ENCODE measurements at places on chromosomes 3 and 15.

DNA sequence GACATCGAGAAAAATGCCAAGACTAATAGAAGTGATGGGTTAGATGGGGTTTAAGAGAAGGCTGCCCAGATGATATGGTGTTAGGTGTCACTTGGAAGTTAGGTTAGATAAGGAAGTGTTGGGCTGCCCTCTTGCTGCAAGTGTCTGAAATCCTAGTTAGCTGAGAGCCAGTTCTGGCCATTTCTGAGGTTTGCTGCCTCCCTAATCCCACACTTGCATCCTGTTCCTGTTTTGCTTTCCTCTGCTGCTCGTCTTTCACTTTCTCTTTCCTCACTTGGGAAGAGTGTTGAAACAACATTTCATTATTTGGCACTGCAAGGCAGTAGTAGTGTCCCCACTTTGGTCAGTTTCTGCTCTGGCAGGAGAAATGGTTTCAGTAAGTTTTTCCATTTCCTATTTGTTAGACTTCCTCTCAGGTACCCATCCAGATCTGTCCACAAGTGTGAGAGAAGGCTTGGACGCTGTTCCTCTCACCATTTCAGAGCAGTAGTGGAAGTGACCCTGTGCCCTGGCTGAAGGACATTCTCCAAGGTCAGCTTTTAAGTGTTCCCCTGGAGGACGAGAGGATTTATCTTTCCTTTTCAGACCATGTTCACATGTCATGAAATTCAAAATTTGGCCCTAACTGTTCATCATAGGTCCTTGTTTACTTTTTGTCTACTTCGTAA is 93.3 kb downstream of the ADAMTSL3 start:
- peak; percentile 55 for DNase-seq

DNA sequence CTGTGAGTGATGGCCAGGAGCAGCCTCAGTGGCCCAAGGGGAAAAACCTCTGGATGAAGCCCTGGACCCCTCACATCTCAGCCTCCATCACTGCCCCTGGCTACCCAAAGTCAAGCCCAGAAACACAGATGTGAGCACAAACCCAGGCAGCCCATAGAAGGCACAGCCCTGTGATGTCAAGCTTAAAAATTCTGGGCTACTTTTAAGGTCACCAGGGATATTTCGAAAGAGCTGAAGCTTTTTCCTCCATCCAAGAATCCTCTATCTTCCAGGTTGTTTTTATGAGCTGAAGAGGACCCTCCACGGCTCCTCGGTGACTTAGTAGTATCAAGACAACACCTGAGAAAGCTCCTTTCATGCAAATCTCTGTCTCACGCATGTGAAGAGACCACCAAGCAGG is 11.5 kb downstream of the LIPC start:
- no peak for DNase-seq

DNA sequence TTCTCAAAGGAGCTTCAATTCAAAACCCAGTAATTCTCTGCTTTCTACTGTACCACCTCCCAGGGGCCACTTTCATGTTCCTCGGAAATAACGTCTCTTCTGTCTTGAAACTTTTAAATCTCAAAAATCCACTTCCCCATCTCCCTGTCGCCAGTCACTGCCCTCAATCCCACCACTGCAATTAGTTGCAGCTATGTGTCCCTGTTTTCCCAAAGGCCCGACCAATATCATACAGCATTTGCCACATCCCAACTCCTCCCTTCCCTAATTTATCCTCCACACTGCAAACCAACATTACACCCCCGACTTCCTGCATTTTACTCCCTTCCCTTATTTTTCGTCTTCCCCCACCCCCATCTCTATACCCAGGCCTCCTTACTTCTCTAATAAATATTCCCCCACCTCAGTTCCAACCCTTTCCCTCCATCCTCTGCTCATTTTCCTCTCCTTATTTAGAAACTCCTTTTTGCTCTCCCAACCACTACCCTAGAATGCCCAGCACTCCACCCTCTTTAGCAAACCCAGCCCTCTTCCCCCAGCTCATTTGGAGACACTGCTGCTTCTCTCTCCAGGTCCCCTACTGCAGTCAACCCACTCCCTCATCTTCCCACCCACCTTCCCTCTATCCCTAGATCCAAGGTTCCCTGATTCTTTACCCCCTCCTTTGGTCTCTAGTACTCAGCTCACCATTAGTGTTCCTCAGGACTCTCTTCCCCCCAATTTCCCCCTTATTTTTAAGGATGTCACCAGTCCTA is 1.1 kb downstream of the NPTN start:
- DNase-seq: peak; percentile 59

DNA sequence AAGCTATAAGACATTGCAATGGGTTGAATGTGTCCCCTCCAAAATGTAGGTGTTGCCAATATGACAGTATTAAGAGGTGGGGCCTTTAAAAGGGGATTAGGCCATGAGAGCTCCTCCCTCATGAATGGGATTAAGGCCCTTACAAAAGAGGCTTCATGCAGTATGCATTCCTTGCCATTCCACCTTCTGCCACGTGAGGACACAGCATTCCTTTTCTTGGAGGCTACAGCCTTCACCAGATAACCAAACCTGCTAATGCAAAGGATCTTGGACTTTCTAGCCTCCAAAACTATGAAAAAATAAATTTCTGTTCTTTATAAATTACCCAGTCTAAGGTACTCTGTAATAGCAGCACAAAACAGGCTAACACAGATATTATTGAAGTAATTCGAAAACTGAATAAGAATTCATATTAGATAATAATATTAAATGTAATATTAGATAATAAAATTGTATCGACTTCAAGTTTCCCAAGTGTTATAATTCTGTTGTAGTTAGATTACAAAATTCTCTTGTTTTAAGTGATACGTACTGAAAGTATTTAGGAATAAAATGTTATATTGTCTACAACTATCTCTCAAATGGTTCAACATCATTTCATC is 29.4 kb upstream of the ATP8B4 start:
- no peak for DNase-seq

DNA sequence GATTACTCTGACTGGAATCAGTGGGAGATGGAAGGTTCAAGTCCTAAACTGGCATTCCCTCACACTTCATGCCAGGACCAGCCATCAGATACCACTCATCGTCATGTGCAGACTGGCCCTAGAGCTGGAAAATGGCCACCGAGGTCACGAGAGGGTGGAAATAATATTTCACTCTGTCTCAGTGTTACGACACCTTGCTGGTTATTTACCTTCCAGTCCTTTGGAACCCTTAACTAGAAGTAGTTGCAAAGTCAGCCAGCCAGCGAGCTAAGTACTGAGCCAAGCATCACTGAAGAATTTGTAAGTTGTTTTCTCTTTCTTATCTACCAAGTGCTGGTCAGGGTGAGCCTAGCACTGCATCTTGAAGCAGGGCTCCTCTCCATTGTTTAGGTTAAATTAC is 309.9 kb upstream of the RASGRP1 start:
- no peak for DNase-seq

DNA sequence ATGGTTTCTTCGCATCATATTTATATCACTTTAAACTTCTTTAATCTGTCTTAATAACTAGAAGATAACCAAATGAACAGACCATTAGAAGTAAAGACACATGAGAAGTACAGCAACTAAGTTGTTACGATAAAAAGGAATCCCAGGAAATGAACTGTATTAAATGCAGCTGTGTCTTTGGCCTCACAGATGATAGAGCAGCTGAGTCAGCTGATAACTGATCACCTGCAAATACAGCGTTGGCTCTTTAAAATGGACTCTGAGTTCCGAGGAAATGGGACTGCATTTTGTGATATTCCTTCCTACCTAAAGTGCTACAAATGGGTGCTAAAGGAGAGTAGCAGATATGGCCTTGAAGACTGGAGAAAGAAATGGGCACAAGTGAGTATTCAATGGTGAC is 121.0 kb upstream of the C15orf61 start:
- no peak for DNase-seq

DNA sequence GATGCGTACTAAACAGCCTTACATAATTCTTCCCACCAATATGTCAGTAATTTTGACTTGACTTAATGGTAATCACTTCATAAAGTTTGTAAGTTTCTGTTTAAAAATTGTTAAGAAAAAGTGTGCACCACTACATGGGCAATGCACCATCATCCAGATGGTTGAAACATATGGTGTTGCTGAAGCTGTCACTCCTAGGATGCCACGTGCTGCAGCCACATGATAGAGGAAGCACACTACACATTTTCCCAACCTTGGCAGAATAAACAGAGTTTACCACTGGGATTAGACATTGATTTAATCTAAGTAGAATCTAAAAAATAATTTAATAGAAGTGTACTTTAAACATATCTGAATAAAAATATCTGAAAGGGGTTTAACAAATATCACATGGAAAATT is 1209.9 kb downstream of the NSUN3 start:
- peak; percentile 25 for DNase-seq

DNA sequence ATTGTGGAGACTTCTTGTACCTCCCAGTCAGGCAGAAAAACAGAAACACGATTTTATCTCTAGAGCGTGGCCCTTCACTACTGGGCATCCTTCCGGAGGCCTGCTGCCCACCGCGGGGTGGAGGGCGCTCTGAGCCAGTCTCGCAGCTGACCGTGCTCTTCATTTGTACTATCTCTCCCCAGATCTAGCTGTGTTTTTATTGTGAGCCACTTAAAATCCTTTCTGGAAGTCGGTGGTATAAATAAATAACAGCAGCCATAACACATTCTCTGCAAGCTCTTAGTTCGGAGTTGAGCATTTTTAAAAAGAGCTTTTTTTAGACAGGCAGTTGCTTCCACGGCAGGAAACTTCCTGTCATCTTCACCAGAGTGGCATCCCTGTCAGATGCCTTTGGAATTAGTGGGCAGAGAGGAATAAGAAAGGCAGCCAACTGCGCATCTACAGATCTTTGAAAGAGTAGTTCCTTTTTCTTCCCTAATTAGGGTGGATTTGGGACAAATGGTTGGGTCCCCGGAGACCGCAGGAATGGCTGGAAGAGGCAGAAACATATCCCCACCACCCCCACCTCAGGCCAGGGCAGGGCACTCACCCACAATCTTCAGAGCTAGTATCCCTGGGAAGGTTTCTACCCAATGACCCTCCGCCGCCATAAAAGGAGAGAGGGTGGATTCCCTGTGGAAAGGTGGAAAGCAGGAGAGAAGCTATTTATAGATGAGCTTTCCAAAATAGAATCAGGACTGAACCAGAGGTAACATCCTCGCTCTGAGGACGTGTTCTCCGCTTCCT is 91.1 kb downstream of the TOP2B start:
- DNase-seq: no peak

- DNase-seq: no peak
Measured at GRCh38 chr3:130897316-130897715, 3.4 kb downstream of the ATP2C1 start.

GRCh38 chr3:8595695-8596115 is 48.9 kb downstream of the SSUH2 start:
- DNase-seq: peak; percentile 78

- no peak for DNase-seq
Measured at GRCh38 chr3:155312781-155313180, 19.3 kb upstream of the STRIT1 start.

- no peak for DNase-seq
Measured at GRCh38 chr3:154040283-154040682, 80.9 kb upstream of the ARHGEF26 start.

DNA sequence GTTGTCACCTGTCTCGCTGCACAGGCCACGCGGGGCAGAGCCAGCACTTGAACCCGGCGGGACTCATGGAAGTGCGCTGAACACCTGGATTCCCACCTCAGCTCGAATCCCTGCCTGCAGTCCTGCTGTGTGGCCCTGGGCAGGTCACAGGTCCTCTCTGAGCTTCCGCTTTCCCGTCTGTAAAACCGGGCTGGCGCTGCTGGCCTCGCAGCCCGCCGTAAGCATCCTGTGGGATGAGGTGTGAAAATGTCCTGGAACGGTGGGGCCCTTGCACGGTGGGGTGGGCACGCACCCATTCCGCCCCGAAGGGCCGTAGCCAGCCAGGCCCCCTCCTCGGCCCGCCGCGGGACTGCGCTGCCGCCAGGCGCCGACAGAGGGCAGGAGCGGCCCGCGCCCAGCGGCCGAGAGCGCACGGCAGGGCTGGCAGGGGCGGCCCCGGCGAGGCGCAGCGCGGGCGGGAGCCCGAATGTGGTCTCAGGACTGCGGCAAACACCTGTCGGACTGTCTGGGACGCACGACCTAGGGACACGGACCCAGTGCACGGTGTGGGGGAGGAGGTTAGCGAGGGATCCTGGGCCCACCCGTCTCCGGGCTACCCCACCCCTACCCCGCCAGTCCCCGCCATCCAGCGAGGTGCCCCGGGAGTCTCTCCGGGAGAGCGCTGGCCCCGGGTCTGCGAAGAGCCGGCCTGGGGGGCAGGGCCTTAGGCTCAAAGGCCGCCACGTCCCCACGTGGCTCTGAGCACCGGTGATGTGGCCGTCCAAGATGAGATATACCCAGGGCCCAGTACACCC is 40.4 kb downstream of the DNAJB8 start:
- DNase-seq: peak; percentile 15

DNA sequence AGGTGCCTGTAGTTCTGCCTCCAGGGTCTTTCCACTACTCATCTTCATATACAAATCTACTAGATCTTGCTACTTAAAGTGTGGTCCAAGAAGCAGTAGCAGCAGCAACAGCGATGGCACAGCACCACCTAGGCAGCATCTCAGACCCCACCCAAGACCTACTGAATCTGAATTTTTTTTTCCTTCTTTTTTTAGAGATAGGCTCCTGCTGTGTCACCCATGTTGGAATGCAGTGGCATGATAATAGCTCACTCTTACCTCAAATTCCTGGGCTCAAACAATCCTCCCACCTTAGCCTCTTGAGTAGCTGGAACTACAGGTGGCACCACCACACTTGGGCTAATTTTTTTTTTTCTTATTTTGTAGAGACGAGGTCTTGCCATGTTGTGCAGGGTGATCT is 346.7 kb upstream of the TGFBR2 start:
- no peak for DNase-seq

GRCh38 chr3:14536837-14537589 is 3.1 kb downstream of the GRIP2 start:
- no peak for DNase-seq

DNA sequence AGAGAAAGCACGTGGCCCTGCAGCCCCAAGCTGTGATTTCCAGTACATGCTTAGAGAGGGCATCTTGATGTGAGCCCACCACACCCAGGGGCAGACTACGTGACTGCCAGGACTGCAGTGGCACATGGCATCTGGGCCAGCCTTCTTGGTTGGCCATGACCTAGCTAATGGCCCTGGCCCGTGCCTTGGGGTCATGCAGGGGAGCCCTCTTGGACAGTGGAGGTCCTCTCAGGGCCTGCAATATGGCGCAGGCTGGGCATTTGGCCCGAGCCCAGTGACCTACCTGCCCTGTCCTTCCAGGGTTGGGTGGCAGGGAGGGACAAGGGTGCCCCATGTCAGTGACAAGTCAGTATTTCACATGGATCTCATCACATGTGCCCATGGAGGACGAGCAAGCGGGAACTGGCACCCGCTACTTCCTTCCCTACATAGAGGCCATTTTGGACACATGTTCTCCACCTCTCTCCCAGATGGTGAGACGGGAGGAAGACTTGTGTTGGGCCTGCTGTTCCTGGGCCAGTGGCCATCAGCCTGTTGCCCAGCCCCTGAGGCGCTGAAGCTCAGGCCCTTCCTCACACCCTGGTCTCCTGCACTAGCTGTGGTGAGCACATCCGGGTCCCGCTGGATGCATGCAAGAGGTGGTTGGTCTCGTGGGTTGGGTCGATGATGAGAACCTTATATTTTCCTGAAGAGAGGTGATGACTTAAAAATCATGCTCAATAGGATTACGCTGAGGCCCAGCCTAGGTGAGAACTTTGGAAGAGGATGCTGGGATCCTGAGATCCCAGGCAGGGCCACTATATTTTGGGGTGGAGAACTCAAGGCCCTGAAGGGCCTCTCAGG is 195.6 kb downstream of the UBE3A start:
- DNase-seq: no peak

GRCh38 chr3:65672871-65673815 is 365.6 kb downstream of the MAGI1 start:
- DNase-seq: peak; percentile 81

Measured in Ammon's horn (tissue), 1 donor.